ENCODE measurements at places on chromosomes 6 and 20.

DNA sequence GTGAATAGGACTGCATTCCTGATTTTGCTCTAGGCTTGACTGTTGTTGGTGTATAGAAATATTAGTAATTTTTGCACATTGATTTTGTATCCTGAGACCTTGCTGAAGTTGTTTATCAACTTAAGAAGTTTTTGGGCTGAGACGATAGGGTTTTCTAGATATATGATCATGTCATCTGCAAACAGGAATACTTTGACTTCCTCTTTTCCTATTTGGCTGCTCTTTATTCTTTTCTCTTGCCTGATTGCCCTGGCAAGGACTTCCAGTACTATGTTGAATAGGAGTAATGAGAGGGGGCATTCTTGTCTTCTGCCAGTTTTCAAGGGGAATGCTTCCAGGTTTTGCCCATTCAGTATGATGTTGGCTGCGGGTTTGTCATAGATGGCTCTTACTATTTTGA, 13.4 kb downstream of the HLA-DOB start:
- peaks cover 63% of the 10 kb centered on the region for H3K27me3 ChIP-seq
- H3K4me1 ChIP-seq, result no peaks in the 10 kb centered on the region
- H3K4me3 ChIP-seq, result no peak overlapping the region
- H3K36me3 ChIP-seq, result peaks cover 7% of the 10 kb centered on the region

DNA sequence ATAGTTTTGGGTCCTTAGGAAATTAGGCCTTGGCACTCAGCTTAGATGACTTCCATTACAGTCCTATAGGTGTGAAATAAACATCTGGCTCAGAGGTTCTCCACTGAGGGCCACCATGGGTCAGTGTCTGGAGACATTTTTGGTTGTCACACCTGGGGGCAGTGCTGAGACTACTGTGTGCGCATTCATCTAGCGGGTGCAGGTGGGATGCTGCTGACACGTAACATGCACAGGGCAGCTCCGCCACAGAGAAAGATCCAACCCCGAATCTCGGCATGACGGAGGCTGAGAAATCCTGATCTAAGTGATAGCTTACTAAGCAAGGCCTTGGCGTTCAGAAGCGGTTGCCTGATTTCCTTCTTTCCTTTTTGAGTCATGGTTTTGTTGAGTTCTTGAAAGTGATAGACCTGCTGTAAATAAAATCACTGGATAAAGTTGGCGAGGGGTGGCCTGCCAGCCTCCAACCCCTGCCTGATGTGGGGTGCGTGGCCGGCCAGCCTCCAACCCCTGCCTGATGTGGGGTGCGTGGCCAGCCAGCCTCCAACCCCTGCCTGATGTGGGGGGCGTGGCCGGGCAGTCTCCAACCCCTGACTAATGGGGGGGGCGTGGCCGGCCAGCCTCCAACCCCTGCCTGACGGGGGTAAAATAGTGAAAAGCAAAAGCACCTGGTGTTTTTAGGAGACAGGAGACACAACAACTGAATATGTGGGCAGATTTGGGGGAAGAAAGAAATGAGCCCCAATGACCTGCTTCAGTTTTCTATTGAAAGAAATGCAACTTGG, 158.1 kb downstream of the CDH26 start:
- no peak overlapping the region for H3K27ac ChIP-seq
- H3K36me3 ChIP-seq, result no peaks in the 10 kb centered on the region
- no peak overlapping the region for H3K4me3 ChIP-seq
- H3K27me3 ChIP-seq, result peaks cover 35% of the 10 kb centered on the region
- H3K4me1 ChIP-seq, result no peaks in the 10 kb centered on the region

- peaks cover 6% of the 10 kb centered on the region for H3K4me1 ChIP-seq
- H3K36me3 ChIP-seq, result peaks cover 2% of the 10 kb centered on the region
- peak; percentile 5 for DNase-seq
- H3K27me3 ChIP-seq, result peaks cover 58% of the 10 kb centered on the region
- H3K27ac ChIP-seq, result no peak overlapping the region
- peak overlapping the region; percentile 74 for H3K4me3 ChIP-seq
Observed at GRCh38 chr6:87066449-87067333, 28.2 kb downstream of the CGA start.

DNA sequence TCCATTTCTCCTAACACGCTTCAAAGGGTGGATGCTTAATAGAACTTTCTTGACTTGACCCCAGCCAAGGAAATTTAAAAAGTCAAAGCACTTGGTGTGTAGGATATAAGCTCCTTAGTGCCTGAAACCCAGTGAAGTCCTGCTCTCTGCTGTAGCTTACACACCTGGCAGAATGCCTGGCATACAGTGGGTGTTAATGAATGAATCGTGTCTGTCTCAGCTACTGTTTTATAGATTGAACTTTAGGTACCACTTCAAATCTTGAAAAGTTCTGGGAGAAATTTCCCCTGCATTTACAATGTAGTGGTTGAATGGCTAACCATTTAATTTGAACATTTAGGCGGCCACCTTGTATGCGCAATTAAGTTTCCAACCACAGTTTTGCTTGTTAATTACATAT, 70.5 kb upstream of the ZNF217 start:
- DNase-seq, result no peak
- H3K27me3 ChIP-seq, result no peaks in the 10 kb centered on the region
- H3K36me3 ChIP-seq, result no peaks in the 10 kb centered on the region
- H3K4me3 ChIP-seq, result no peak overlapping the region

GRCh38 chr6:146620655-146621054, 21.9 kb downstream of the ADGB start:
- H3K27ac ChIP-seq, result no peak overlapping the region
- H3K36me3 ChIP-seq, result no peaks in the 10 kb centered on the region
- H3K4me3 ChIP-seq, result no peak overlapping the region
- H3K27me3 ChIP-seq, result no peaks in the 10 kb centered on the region

GRCh38 chr6:138600726-138601125, 101.4 kb upstream of the NHSL1 start:
- H3K4me3 ChIP-seq, result no peak overlapping the region
- DNase-seq, result no peak
- peaks cover 31% of the 10 kb centered on the region for H3K27me3 ChIP-seq
- H3K27ac ChIP-seq, result no peak overlapping the region

DNA sequence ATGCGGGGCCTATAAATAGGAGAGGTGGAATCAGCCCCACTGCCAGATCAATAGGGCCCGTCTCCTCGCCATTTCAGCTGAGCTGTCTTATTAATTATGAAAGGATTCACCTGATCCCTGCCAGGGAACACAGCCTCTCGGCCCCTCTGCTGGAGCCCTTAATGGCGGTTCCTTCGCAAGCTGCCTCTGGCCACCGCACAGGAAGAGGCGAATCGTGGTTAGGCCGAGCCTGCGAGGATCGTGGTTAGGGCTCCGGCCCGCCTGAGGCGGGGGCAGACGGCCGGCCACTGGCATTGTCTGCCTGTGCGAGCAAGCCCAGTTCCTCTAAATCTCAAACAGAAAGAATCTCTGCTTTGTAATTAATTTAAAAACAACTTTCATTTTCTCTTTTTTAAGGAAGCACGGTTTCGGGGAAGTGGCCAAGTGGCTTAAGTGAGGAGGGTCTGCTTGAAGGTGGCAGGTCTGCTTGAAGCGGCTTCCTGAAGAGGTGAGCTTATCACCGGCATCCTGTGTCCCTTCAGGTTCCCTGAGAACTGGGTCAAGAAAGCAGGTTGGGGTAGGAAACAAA, 9.2 kb downstream of the NRN1 start:
- DNase-seq, result no peak
- H3K27ac ChIP-seq, result peak overlapping the region; percentile 66
- peaks cover 12% of the 10 kb centered on the region for H3K36me3 ChIP-seq
- H3K27me3 ChIP-seq, result peaks cover 93% of the 10 kb centered on the region

DNA sequence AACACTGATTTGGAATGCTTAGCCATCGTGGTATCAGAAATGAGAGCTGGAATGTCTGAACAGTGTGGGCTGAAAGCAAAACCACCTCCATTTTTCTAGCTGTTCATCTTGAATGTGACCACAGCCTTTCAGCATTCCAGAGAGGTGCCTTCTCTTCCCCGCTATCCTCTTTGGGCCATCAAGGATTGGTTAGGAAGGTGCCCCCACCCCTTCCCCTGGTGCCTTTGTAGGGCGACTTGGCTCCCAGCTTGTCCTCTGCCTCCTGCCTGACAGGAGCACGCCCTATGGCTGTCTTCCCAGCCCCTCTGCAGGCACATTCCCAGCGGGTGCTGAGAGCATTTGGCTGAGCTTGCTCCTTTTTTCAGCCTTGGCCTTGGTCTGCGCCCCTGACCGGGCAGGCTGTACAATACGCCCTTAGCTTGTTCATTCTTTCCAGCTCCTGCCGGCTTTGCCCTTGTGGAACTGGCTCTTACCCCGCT, 97.5 kb downstream of the ARMC2 start:
- no peak overlapping the region for H3K4me3 ChIP-seq
- DNase-seq, result no peak
- H3K36me3 ChIP-seq, result no peaks in the 10 kb centered on the region
- peaks cover 27% of the 10 kb centered on the region for H3K4me1 ChIP-seq

- no peak overlapping the region for H3K4me3 ChIP-seq
- DNase-seq, result no peak
- H3K36me3 ChIP-seq, result peaks cover 7% of the 10 kb centered on the region
- no peak overlapping the region for H3K27ac ChIP-seq
- no peaks in the 10 kb centered on the region for H3K4me1 ChIP-seq
- H3K27me3 ChIP-seq, result peaks cover 42% of the 10 kb centered on the region
Observed at GRCh38 chr6:88499845-88500699, 333.9 kb upstream of the CNR1 start.

GRCh38 chr6:10429638-10430427, 15.0 kb upstream of the TFAP2A start:
- peaks cover 5% of the 10 kb centered on the region for H3K36me3 ChIP-seq
- H3K27ac ChIP-seq, result no peak overlapping the region
- H3K4me1 ChIP-seq, result peaks cover 7% of the 10 kb centered on the region
- DNase-seq, result no peak
- H3K4me3 ChIP-seq, result no peak overlapping the region
- H3K27me3 ChIP-seq, result peaks cover 52% of the 10 kb centered on the region

GRCh38 chr6:169266261-169266660, 12.6 kb upstream of the THBS2 start:
- H3K4me3 ChIP-seq, result no peak overlapping the region
- DNase-seq, result no peak
- H3K27ac ChIP-seq, result no peak overlapping the region
- H3K27me3 ChIP-seq, result peaks cover 47% of the 10 kb centered on the region
- peaks cover 8% of the 10 kb centered on the region for H3K4me1 ChIP-seq

GRCh38 chr20:23082846-23083552, 3.1 kb downstream of the CD93 start:
- H3K4me3 ChIP-seq, result peak overlapping the region; percentile 70
- no peak for DNase-seq
- H3K27ac ChIP-seq, result peak overlapping the region; percentile 66
- H3K4me1 ChIP-seq, result peaks cover 13% of the 10 kb centered on the region

GRCh38 chr20:35776513-35777101, 4.8 kb downstream of the PHF20 start:
- H3K4me1 ChIP-seq, result peaks cover 41% of the 10 kb centered on the region
- peaks cover 6% of the 10 kb centered on the region for H3K36me3 ChIP-seq
- peak overlapping the region; percentile 63 for H3K4me3 ChIP-seq
- H3K27me3 ChIP-seq, result no peaks in the 10 kb centered on the region

GRCh38 chr6:154058963-154059680, 20.1 kb downstream of the OPRM1 start:
- H3K4me3 ChIP-seq, result no peak overlapping the region
- no peaks in the 10 kb centered on the region for H3K36me3 ChIP-seq
- H3K27me3 ChIP-seq, result peaks cover 7% of the 10 kb centered on the region
- no peak for DNase-seq

DNA sequence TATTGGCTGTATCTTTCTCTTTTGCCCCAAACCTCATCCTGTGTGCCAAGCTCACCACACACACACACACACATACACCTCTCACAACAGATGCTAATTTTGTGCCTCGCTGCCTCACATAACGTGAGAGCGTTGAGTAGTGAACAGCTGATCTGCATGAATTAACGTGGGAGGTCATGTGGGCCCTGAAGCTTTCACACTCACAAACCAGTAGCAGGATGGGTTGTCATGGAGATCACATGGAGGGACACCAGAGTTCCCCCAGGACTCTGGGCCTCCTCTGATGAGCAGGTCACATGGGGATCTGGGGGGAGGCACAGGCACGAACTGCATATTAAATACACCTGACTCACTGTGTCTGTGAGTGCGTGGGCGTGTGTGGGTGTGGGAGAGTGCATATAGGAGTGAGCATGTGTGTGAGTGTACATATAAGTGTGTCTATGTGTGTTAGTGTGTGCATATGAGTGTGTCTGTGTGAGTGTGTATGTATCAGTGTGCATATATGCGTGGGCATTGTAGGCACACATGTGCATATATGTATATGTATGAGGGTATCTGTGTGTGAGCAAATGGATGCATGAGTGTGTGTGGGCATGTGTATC, 62.7 kb upstream of the SULF2 start:
- H3K36me3 ChIP-seq, result peaks cover 2% of the 10 kb centered on the region
- DNase-seq, result no peak
- peaks cover 5% of the 10 kb centered on the region for H3K4me1 ChIP-seq
- H3K27me3 ChIP-seq, result peaks cover 72% of the 10 kb centered on the region
- H3K27ac ChIP-seq, result no peak overlapping the region

DNA sequence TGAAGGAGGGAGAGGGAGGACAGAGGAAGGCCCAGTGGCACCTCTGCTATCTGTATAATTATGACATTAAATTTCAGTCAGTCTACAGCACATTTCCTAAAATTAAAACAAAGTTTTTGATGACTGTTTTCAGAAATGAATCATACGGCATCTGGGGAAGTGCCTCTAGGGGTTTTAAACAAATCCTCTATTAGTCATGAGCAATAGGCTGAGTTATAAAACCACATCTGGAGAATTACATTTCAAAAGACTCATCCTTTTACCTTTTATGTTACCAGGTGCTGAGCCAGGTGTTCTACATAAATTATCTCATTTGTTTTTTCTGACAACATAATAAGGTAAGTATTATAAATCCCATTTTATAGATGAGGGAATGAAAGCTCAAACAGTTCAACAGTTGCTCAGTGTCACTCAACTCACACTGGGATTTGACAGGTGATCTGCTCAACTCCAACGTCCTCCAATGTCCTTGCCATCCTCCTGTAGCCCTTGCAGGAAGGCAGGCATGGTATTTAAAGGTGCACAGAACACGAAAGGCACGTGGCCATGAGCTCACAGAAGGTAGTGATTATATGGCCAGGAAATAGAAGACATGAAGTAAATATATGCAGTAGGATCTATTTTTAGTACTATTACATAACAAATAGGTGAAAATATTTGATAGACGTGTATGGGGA, 184.2 kb upstream of the MAN1A1 start:
- DNase-seq, result no peak
- H3K27me3 ChIP-seq, result peaks cover 8% of the 10 kb centered on the region
- no peaks in the 10 kb centered on the region for H3K36me3 ChIP-seq
- H3K4me1 ChIP-seq, result peaks cover 8% of the 10 kb centered on the region
- no peak overlapping the region for H3K27ac ChIP-seq
- H3K4me3 ChIP-seq, result no peak overlapping the region

GRCh38 chr6:120853489-120853888, 480.8 kb downstream of the TBC1D32 start:
- no peaks in the 10 kb centered on the region for H3K27me3 ChIP-seq
- H3K4me1 ChIP-seq, result no peaks in the 10 kb centered on the region
- DNase-seq, result no peak
- no peak overlapping the region for H3K27ac ChIP-seq

GRCh38 chr6:110296241-110297025, 61.7 kb downstream of the METTL24 start:
- H3K27me3 ChIP-seq, result peaks cover 44% of the 10 kb centered on the region
- H3K4me1 ChIP-seq, result peaks cover 7% of the 10 kb centered on the region
- no peak for DNase-seq

GRCh38 chr6:8435845-8436168, 462 bp upstream of the SLC35B3 start:
- no peaks in the 10 kb centered on the region for H3K27me3 ChIP-seq
- peak overlapping the region; percentile 96 for H3K4me3 ChIP-seq
- H3K4me1 ChIP-seq, result peaks cover 34% of the 10 kb centered on the region
- peaks cover 3% of the 10 kb centered on the region for H3K36me3 ChIP-seq
- H3K27ac ChIP-seq, result peak overlapping the region; percentile 94
- no peak for DNase-seq
